ENCODE measurements at places on chromosomes 6 and 20.
A peak's percentile ranks its signal among the peaks of the same experiment; 100 is the strongest.

DNA sequence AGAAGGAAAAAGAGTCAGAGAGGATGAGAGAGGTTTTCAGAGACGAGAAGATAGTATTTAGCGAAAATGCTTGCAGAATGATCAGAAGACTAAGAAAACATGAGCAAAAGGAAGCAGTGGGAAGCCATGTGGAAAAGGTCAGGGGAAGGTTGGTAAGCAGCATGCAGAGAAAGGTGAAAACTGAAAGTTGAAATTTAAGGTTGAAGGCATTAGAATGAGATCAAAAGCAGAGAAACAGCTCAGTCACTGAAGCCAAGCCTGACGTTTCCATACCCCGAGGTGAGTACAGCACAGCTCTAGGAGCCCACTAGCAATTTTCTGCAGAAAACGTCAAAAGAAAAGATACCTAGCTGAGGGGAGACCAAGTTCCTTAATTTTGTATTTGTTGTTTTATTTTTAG lies 19.1 kb upstream of the TFB1M start:
- DNase-seq = no peak

GRCh38 chr6:12958052-12958706 lies 241.6 kb downstream of the PHACTR1 start:
- no peak for DNase-seq

- DNase-seq = no peak
Measured at GRCh38 chr6:46129291-46129628, 529 bp upstream of the ENPP4 start.

DNA sequence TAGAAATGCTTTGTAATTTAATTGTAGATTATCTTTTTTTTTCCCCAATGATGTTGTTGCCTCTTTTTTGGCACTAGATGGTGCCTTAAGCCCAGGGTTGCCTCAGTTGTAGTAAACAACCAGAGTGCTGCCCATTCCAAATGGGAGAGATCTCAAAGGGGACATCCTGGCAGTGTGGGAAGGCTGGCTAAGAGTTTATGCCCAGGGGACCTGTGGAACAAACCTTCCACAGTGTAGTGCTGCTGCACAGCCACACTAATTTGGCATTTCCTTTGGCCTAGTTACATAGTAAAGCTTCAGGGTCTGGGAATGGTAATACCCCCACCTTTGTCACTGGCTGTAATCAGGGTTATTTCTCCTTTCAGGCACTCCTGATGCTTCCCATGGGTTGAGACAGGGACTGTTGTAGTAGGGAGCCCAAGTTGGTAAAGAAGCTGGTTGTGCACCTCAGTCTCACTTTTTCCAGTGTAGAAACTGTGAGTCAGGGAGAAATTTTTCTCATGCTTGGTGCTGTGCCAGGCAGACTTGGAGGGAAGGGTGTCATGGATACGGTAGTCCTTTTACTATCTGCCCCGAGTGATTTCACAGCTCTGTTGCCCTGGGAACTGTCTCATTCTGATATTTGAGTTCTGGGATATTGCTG lies 177.8 kb upstream of the ECI2 start:
- peak; percentile 54 for DNase-seq

GRCh38 chr6:157770946-157771345 lies 52.1 kb upstream of the SNX9 start:
- DNase-seq = no peak

DNA sequence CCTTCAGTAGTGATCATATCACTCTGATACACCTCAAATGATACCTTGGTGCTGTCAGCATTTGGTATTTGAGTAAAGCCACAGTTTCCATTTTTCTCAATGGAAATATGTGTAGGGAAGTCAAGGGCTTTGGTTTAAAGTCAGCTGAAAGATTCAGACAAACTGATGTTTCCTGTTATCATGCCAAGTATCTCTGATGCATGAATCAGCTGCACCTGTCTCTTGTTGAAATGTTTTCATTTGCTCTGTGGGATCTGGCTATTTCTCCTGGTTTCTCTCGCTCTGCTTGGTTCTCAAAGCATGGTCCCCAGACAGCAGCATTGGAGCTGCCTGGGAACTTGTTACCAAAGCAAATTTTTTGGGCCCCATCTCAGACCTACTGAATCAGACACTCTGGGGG lies 23.5 kb downstream of the ZFP64 start:
- DNase-seq = no peak

DNA sequence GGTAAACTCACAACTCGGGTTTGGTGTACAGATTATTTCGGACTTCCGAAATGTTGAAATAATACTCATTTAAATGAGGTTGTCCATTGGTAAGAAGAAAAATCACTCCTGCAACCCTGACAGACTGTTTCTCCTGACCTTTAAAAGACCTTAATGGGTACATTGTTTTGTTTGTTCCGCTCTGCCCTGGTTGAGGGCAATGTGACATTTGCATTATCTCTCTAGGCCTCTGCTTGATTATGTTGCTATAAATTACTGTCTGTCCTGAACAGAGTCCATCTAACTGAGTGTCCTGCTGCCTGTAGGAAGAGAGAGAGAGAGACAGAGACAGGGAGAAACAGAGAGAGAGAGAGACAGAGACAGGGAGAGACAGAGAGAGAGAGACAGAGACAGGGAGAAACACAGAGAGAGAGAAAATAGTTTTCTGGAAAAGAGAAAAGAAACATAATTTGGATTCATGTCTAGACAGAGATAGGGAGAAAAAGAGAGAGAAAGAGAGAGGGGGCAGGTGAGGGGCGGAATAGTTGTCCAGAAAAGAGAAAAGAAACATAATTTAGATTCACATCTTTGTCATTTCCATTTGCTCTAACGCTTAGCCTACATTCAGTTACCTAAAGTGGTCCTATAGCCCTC lies 83.2 kb downstream of the SHLD1 start:
- no peak for DNase-seq

GRCh38 chr20:41446456-41446855 lies 79.8 kb upstream of the EMILIN3 start:
- DNase-seq = no peak

DNA sequence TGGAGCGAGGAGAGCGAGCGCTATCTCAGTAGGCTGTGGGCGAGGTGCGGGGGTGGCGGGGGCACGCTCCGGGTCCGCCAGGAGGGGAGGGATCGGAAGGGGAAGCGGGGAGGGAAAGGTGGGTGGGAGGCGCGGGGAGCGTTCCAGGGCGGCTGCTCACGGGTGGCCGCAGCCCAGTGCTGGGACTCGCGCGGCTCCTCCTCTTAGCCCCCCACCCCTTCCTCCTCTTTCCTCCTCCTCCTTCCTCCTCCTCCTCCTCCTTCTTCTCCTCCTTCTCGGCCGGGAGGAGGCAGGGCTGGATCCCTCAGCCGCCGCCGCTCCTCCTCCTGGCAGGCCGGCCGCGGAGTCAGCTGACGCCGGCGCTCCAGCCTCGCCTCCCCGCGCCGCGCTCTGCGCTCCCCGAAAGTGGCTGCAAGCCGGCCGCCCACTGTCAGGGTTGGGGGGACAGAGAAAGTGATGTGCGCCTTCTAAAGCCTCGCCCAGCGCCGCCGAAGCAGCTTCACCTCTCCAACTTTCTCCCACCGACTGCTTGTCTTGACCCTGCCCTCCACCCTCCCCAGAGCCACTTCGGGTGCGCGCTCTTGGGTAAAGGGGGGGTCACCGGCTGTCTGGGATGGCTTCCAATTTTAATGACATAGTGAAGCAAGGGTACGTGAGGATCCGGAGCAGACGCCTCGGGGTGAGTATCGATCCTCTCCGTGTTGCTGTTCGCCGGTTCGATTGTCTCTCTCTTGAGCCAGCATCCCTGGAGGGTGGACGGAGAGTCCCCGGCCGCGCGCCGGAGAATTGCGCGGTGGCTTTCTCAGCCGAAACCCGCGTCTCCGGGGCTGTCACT lies at the start of gene DOK5:
TSS of gene DOK5 (plus strand) at position 260 of the 835 bp plus-strand sequence. CDS start at position 614, 354 bp downstream.
- peak; percentile 74 for DNase-seq

DNA sequence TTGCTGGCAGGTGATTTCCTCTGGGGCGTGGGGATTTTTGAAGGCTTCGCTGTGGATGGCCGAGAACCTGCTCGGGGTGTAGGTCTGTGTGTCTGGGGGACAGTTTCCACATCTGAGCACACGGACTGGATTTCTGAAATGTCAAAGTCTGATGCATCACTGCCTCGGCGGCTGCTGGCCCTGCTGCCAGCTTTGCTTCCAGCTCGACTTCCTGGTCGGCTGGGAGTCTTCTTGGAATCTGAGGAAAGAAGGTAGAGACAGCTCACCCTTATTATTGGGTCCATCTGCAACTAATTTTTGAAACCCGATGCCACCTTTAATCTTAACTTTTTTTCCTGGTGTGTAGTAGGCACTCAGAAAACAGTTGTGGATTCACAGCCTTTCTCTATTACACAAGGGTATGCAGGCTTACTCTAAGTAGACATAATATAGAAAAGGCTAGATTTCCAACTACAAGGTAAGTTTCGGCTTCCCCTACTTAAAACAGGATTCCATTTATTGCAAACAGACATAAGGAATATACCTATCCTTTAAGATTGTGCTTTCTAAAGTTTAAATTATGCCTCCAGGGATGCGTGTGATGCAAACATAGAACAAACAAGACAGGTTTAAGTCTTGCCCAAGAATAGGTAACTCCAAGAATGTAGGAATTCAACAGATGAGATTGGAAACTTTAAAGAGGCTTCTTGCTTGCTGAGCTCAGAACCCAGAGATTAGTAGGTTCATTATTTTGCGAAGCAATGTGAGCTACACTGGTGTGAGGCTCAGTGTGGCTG lies 183.5 kb downstream of the DST start:
- DNase-seq = no peak

DNA sequence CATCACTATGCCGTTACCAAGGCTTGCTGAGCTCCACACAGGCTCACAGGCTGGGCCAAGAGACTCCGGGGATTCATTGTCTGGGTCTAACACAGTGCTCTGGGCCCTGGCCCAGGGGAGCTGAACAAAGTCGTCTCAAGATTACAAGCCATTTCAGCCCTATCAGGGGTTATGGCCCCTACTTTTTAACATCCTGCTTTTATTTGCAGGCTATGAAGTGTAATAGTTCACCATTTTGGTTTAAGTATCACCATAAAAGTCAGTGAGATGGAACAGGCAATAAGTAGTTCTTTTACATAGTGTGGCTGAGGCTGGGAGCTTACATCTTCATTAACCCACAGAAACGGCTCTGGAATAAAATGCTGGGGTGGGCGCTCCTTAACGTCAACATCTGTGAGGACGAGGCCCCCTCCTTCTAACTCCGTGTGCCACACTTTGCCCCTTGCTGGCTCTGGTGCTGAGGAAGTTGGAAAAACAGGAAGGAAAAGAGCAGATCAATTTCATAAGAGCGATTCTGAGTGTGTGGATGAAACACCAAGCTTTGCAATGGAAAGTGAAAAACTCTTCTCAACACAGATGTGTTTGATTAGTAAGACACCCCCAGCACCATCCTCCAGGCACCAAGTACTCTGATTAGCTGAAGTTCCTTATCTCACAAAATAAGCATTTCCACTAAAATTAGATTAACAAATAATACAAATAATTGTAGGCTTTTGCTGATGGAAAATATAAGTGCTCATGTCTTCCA lies 447.3 kb downstream of the MAFB start:
- no peak for DNase-seq

GRCh38 chr6:163260111-163260895 lies 154.2 kb upstream of the QKI start:
- peak; percentile 68 for DNase-seq

DNA sequence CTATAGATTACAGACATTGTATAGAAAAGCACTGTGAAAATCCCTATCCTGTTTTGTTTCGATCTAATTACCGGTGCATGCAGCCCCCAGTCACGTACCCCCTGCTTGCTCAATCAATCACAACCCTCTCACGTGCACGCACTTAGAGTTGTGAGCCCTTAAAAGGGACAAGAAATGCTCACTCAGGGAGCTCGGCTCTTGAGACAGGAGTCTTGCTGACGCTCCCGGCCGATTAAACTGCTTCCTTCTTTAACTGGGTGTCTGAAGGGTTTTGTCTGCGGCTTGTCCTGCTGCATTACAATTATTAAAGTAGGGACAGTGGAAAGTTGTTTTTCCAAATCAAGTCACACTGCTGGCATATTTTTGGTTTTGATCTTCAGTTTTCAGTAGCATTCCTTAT lies 2.6 kb downstream of the TXLNB start:
- DNase-seq = no peak

DNA sequence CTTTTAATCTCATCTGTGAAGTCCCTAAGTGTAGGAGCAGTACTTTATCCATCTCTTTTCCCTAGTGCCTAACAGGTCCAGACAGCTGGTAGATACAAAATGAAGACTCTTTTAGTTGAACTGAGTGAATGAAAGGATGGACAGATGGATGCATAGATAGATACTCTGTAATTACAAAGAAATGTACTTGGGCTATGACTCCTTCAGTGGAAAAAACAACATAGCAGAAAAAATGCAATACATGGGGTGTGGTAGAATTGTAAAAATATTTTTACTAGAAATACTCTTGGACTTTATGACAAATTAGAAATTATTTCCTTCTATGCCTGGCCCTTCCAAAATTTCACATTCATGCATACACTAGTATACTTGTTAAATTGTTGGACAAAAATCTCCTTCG lies 29.3 kb downstream of the KCNQ5 start:
- no peak for DNase-seq

GRCh38 chr20:23602241-23602640 lies 3.5 kb downstream of the CST9 start:
- no peak for DNase-seq

DNA sequence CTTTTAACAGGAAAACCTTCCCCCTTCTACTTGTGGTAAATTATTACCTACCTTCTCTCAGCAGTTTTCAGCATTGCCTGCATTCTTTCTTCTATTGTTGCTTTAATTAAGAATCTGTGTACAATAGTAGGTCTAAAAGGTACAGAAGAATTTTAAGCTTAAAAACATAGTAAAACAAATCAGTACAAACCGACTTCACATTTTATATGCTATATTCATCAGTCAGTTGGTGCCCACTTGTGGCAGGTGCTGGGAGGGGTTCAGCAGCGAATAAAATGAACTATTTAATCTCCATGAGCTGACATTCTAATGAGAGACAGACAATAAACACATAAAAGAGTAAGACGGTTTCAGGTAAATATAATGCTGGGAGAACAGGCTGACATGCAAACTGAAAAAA lies 73.4 kb upstream of the FBXO30 start:
- DNase-seq = no peak

- no peak for DNase-seq
Measured at GRCh38 chr6:73640179-73640750, 13.5 kb downstream of the SLC17A5 start.

GRCh38 chr6:105014954-105015353 lies 58.0 kb downstream of the LIN28B start:
- no peak for DNase-seq

DNA sequence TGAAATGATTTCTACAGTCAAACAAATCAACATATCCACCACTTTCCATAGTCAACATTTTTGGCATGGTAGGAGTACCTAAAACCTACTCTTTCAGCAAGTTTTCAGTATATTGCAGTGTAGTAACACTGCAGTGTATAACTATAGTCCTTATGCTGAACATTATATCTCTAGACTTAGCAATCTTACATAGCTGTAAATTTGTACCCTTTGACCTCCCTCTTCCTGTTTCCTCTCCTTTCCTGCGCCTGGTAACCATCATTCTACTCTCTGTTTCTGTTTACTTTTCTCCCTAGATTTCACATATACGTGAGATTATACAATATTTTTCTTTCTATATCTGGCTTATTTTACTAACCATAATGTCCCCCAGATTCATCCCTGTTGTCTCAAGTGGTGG lies 40.2 kb downstream of the SMAP1 start:
- no peak for DNase-seq

Data from neural progenitor cell (in vitro differentiated cells).